ENCODE measurements at places on chromosomes 7 and 10.

GRCh38 chr7:30312178-30312577 lies 27.8 kb downstream of the ZNRF2 start:
- no peak for DNase-seq

- no peak for DNase-seq
Measured at GRCh38 chr10:113709221-113709838, 29.6 kb downstream of the CASP7 start.

GRCh38 chr7:151821806-151822540 lies 54.9 kb downstream of the PRKAG2 start:
- DNase-seq: no peak

GRCh38 chr10:62050346-62050892 lies 148.9 kb downstream of the ARID5B start:
- no peak for DNase-seq

DNA sequence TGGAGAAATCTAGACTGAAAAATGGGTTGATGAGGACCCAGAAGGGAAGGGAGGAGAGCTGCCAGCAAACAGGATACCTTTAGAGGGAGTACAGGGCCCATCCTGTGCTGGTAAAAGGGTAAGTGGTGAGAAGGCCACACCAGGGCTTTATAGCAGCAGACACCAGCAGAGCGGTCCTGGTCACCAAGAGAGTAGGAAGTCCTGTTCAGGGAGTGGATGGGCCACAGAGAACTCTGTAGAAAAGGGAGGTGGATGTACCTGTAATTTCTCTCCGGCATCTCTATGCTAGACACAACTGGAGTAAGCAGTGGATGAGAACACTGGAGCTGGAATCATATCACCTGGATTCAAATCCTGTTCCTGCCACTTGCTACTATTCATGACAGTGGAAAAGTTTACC lies 867.2 kb downstream of the CCSER2 start:
- DNase-seq: no peak

DNA sequence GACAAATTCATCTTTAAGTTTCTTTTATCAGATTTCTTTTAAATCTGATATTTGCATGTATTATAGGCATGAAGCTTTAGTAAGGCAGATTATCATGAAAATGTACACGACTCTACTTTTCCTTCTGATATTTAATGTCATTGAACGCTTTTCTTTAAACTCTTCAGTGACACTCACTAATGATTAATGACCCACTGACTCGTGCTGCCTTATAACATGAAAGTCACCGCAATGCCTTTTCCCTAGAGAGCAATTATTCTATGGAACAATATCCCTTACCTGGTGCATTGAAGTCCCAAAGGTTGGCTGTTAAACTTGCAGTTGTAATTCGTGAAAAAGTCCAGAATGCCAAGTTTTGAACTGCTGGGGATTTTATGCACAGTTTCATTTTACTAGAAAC lies 33.4 kb upstream of the HGF start:
- no peak for DNase-seq

- no peak for DNase-seq
Measured at GRCh38 chr10:3889961-3890522, 105.0 kb upstream of the KLF6 start.

DNA sequence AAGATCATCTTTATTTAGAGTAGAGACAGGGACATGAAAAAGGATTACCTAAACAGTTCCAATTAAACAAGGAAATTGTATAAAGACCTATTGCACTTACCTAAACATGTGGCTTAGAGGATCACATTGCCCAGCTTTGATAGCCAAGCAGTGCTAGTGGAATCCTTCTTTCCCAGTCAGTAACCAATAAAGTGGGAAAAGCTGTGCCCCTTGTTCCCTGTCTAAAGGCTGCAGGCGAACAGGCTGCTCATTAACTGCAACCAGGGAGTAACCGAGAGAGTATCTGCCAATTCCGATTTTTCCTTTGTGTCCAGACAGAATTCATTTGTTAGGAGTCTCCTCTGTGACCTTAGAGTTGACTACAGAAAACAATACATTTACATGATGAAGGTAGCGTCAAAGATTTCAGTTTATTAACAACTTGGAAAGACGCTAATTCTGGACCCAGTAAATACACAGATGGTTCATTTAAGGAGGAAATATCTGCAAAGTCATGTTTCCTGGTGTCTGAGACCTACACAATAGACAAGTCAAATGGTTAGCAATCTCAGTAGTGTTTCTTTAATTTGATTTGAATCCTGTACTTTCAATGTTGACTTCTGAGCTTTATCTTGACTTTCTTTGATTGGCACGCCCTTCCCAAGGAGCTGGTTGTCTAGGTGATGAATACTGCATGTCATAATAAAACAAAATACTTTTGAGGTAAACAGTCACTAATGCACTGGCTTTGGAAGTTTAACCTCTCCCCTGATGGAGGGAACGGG lies 57.3 kb upstream of the MET start:
- no peak for DNase-seq

DNA sequence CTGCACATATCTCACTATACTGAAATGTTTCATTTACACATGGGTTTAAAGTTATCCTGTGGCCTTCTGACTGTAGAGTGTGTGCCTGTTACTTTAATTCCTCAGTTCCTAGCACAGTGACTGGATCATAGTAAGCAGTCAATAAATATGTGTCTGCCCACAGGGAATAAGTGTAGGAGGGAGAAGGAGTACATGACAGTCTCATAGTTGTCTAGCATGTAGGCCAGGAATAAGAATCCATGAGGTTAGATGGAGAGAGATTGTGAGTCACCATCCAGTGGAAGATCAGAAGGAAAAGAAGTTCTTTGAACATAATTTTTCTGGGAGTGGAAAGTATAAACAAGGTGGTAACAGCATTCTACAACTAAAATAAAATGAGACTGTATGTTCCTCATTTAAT lies 36.6 kb upstream of the SEMA3A start:
- no peak for DNase-seq

DNA sequence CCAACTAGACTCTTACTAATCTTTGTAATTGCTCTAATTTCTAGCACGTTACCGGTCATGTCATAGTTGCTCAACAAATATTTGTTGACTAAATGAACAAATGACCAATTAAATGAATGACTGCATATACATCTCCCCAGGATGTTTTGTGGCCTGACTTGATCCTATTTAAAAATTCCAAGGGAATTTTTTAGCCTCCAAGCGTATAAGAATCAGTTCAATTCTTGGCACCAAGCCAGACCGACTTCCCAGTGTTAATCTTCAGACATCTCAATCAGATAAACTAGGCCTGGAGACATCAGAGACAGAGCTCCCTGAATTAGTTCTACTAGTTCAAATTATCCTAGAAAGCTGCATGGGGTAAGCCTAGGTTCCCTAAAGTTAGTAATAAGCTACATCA lies 96.0 kb downstream of the GSAP start:
- DNase-seq: no peak
